A549 (cell line): ENCODE measurements at places on chromosomes 16 and 17.

GRCh38 chr17:81859906-81860755 is at the start of gene P4HB:
Gene P4HB (minus strand): TSS chr17:81860535. CDS start chr17:81860471, 64 bp downstream.
- DNase-seq, result no peak

GRCh38 chr17:53058031-53058430 is 764.7 kb upstream of the KIF2B start:
- no peak for DNase-seq

- peak; percentile 53 for DNase-seq
Measured at GRCh38 chr17:40810494-40810893, 10.7 kb upstream of the KRT28 start.

GRCh38 chr16:4371357-4372000 is at the start of gene VASN:
Gene VASN (plus strand): TSS chr16:4371848. CDS start chr16:4380878, 9,030 bp downstream.
- DNase-seq, result peak; percentile 68

GRCh38 chr17:35752945-35753764 is at the start of gene GAS2L2:
Gene GAS2L2 (minus strand): TSS chr17:35753239. CDS start chr17:35752850, 389 bp downstream.
- DNase-seq, result no peak

DNA sequence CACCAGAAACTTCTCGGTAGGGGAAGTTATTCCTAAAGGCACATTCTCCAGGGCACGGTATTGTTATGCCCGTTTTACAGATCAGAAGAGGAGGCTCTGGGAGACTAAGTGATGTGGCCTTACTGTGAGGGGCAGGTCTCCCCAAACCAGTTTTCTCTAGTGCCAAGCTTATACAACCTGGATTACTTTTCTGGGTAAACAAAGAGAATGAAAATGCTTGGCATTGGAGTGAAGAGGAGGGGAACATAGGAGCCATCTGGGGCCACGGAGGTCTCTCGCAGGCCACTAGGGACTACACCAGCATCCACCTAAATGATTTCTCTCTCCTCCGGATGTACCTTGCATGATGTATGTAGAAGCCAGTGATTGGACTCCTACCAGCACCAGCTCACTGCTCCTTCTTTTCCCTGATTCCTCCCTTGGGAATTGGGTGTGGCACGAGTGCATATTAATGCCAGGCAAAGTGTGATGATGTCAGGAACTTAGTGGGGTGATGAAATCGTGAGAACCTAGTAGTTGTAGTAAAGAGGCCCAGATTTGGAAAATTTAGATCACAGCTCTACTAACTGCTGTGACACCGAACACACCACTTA is 674 bp downstream of the TOM1L1 start:
- peak; percentile 83 for DNase-seq

GRCh38 chr16:84318091-84318975 is 23.7 kb downstream of the WFDC1 start:
- DNase-seq, result no peak

- no peak for DNase-seq
Measured at GRCh38 chr17:30225919-30226553, 9.5 kb downstream of the SLC6A4 start.

GRCh38 chr17:732067-732901 is at the start of gene TLCD3A:
Gene TLCD3A (plus strand): TSS chr17:732596. CDS start chr17:732648, 52 bp downstream.
- peak; percentile 61 for DNase-seq

DNA sequence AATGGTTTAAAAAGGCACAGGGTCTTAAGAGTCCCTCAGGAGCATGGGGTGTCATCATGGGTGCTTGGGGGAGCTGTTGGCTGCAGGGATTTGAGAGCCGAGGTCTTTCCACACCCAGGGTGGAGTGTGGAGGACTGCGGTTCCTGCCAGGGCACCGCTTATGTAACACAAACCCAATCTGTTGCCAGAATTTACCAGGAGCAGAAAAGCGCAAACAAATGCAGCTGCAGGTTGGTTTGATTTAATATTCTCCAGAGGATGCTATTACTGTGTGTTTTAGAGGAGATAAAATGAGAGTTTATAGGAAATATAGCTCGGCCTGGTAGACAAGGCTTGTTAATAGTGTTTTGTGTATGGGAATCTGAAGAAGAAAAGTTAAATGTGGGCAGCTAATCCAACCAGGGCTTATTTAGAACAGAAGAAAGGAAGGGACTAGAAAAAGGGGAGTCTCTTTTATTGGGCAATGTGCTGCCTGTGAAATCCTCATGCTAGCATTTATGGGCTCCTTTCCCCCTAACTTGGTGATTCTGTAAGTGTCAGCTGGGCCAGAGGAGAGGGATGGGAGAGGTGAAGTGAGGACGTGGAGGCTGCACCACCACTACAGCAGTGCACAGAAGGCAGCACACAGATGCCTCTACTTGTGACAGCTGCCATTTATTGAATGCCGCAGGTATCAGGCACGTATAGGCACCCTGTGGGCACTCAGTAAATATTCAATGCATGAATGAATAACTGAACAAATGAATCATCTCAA is 174.7 kb downstream of the KATNIP start:
- DNase-seq, result no peak

- no peak for DNase-seq
Measured at GRCh38 chr16:23318639-23319038, 16.5 kb downstream of the SCNN1B start.

DNA sequence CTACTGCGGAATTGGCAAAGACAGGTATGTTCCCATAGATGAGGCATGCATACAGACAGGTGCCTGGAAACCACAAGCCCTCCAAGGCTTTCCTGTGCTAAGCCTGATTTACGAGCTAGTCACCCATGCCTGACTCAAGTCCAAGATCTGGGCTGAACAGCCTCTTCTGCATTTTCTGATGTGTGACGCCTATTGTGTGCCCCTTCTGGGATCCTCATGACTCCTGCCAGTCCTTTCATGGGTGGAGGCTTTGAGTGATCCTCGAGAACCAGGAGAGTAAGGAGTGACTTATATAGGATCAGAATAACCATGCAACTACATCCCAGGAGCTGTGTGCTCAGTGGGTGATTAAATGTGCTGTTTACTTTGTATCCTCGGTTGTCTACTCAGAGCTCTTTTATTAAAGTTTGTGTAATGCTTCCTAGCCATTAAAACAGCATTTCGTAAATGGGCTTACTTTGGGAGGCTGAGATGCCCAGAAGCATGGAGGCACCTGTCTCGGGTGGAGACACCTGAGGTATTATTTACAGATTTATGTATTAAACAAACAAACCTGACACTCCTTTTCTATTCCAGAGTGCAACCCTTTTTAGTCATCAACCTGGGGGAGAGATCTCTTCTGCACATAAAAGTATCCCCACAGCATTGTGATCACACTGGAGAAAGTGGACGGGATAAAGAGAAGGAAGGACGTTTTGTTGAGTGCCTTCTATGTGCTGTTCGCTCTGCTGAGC is 373.0 kb upstream of the DYNLRB2 start:
- no peak for DNase-seq

- DNase-seq, result no peak
Measured at GRCh38 chr17:29140631-29141513, 39.3 kb downstream of the MYO18A start.

DNA sequence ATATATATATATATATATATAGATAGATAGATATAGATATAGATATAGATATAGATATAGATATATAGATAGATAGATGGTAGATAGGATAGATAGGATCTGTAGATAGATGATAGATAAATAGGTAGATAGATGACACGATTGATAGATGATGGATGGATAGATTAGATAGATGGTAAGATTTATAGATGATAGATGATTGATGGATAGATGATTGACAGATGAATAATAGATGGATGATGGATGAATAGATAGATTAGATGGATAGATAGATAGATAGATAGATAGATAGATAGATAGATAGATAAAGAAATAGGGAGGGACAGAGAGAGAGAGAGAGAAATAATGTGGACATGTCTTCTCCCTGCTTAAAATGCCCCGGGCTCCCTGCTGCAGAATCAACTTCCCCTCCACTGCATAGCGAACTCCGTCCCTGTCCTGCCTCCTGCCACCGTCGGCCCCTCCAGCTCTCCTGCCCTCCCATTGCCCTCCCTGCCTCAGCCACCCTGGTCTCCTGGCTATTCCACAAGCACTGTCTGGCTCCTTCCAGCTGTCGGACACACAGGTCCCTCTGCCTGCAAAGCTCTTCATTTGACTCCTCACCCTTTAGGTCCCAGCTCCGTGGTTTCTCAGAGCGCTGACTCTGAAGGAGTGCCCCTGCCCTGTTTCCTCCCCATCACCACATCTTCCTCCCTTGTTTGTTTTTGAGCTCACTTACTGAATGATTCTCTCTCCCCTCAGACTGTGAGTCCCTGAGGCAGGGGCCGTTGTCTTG is 254.0 kb downstream of the KATNIP start:
- no peak for DNase-seq

- DNase-seq, result no peak
Measured at GRCh38 chr17:8004899-8005298, 2.5 kb downstream of the GUCY2D start.

DNA sequence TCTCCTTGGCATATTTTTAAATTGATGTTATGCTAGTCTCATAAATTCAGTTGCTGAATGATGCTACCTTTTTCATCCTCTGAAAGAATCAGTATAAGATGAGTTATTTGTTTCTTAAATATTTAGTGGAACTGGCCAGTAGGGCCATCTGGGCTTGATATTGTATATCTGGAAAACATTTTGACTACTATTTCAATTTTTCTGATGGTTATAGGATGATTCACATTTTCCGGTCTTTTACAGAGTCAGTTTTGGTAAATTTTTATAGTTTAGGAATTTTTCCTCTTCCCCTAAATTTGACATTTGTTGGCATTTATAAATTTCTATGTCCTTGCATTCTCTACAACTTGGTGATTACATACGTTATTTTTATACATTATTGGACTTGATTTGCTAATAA is 296.3 kb upstream of the AXIN2 start:
- no peak for DNase-seq

- DNase-seq, result peak; percentile 67
Measured at GRCh38 chr17:80826955-80827645, 164.5 kb upstream of the CHMP6 start.

DNA sequence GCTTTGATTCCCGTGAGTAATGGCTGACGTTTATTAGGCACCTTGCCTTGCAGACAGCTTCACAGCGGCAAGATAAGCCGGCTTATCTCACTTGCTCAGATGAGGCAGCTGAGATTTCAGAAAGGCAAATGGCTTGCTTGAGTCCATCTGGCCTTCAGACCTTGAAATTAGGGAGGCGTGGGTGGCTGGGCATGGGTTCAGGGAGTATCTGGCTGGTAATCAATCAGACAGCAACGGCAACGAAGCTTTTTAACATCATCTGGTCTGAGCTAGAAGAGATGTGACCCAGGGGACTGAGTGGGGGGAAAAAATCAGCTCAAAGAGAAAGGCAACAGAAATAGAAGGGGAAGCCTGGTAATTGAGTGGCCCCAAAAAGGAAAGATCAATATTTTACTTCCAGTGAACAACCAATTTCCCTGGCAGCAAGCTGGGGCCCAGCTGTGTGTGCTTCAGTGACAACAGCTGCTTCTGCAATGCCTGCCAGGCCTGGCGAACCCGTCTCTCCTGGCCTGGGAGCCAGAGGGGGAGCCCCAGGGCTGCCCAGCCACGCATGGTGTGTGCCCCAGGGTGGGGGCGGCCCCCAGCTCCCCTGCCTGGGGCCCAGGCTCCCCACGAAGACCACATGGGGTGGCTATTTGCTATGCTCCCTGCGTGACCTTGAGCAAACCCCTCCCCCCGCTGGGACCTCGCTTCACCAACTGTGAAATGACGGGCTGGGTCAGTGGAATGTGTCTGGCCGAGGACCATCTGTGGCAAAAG is 34.0 kb downstream of the RAB11FIP4 start:
- no peak for DNase-seq
